Activated CD8-positive, alpha-beta memory T cell treated with anti-CD3 and anti-CD28 coated beads, Interleukin-2, amount 50 U/mL, for 4 hours (primary cell): ENCODE measurements at places on chromosomes 6 and 20.

DNA sequence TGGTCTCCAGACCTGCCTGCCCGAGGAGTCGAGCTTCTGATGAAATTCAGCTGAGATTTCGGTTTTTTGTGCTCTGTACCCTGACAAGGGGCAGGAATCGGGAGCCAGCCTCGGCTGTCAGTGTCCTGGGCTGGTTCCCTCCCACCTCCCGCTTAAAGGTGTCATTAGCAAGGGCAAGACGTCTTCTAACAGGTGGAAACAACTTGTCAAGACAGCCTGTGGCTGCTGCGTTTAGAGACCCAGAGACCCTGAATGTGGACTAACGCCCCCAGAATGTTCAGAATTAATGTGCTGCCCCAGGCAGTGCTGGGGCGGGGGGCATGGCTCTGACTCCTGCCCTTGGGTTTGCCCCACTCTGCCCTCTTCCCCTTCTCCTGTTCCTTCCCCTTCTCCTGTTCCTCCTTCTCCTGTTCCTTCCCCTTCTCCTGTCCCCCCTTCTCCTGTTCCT lies 69.7 kb downstream of the PHACTR3 start:
- DNase-seq = no peak

- no peak for DNase-seq
These were observed 114.4 kb upstream of the MAP3K7 start for GRCh38 chr6:90701146-90701781.

DNA sequence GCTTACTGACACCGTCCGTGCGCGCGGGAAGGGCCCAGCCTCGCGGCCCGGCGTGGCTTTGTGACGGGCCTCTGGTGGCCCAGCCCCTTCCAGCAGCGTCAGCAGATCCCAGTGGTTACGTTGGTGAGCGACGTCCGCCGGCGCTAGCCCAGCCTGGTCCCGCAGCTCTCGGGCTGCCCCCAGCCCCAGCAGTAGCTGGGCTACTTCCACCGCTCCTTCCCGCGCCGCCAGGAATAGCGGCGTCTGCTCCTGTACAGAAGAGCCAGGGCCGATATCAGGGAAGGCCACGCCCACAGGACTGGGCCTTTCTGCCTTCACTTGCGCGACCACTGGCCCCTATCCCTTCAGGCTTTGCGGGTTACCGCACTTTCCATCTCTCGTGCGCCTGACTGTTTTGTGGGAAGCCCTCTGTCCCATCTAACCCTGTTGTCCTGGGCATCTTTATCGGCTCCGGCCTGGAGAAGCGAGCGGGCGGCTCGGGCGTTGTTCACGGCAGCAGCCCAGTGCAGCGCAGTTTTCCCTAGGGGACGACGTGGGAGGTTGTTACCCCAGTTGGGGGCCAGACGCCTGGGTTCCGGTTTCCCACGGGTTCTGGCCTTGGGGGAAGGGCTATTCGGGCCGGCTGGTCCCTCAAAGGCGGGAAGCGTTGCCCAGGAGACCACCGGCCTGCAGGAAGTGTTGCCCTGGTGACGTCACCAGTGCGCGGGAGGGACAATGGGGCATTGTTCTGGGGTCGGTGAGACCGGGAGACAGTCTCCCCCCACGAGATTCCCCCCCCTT lies 3.6 kb upstream of the GPSM3 start:
- peak; percentile 59 for DNase-seq

- no peak for DNase-seq
These were observed 41.2 kb upstream of the IRF4 start for GRCh38 chr6:350371-350770.

DNA sequence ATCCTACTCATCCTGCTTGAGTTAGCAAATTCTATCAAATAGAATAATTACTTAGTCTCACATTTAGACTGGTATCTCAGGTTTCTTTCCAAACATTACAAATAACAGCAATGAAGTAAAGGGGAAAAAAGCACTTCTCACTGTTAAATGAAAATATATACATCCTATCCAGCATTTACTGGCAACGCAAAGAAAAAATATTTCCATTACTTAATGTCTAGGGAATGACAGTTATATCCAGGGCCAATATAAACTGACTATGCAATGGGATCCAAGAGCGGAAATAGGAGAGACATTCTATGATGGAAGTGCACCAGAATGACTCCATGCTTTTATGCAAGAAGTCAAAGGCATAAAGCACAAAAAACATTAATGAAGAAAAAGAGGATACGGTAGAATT lies 60.3 kb downstream of the ME1 start:
- no peak for DNase-seq

- DNase-seq = no peak
These were observed 3.2 kb upstream of the NINL start for GRCh38 chr20:25588491-25588890.

GRCh38 chr6:146860583-146860982 lies 261.8 kb downstream of the ADGB start:
- no peak for DNase-seq

GRCh38 chr6:25670208-25670607 lies 18.2 kb downstream of the SCGN start:
- DNase-seq = no peak

- no peak for DNase-seq
These were observed 147.9 kb upstream of the PDE7B start for GRCh38 chr6:135703621-135704020.

- DNase-seq = peak; percentile 46
These were observed 1.2 kb downstream of the CHMP4B start for GRCh38 chr20:33812152-33812849.

GRCh38 chr6:29524444-29525310 lies 34.9 kb downstream of the UBD start:
- no peak for DNase-seq

GRCh38 chr6:130965656-130966055 lies 97.4 kb downstream of the EPB41L2 start:
- no peak for DNase-seq

GRCh38 chr20:16419138-16419715 lies 154.0 kb downstream of the KIF16B start:
- no peak for DNase-seq

DNA sequence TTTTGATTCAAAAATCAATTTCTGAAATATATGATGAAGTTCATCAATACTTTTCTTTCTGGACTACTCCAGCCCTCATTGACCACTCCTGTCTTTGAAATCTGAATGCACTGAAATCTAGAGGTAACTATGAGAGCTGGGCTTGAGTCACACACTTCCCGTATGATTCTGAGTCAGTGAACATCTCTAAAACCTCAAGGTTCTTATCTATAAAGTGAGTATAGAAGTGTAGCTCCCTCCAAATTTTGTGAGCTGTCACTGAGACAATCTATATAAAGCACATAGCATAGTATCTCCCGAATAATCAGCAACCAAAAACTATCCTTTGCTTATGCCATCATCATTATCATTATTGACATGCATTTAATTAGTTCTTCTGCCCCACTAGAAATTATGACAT lies 182.4 kb downstream of the TSHZ2 start:
- no peak for DNase-seq

GRCh38 chr20:24651976-24652345 lies 182.5 kb downstream of the SYNDIG1 start:
- no peak for DNase-seq

- DNase-seq = no peak
These were observed 10.6 kb downstream of the ORC3 start for GRCh38 chr6:87600576-87600975.

DNA sequence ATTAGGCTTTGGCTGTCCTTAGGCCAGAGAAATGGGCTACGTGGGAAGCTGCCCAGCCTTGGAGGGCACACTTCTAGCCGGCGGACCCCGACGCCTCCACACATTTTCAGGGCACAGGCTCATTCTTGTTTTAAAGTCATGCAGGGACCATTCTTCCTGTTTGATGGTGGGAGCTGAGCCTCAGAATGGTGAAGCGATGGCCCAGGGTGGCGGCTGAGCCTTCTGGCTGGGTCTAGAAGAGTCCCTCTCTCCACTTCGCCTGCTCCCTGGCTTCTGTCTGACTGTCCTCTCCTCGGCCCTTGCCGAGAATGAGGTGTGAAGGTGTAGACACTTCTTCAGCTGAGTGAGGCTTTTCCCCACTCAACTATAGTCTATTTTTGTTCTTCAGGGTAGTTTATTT lies 114.4 kb downstream of the SULF2 start:
- DNase-seq = no peak

- no peak for DNase-seq
These were observed 1.3 kb downstream of the ADAT2 start for GRCh38 chr6:143449082-143449713.

DNA sequence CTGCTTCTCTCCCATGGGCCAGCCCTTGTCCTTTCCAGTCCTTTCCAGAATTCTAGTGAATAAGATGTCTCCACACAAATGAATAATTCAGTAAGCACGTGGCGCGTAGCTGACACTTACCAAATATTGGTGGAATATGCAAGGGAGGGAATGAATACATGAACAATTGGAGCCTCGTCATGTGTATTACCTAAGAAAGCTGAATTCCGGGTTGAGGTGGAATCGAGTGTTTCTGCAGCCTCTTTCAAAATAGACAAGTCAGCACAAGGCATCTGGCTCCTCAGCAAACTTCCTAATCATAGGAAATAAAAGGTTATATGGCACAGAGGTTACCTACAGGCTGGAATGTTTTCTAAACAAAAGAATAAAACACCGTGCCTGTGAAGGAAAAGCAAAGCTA lies 47.0 kb upstream of the NT5E start:
- no peak for DNase-seq
